ENCODE measurements at places on chromosomes 3 and 15.

GRCh38 chr3:189169728-189170127 lies 2.0 kb upstream of the TPRG1 start:
- no peak for DNase-seq

GRCh38 chr15:24318981-24319380 lies 356.6 kb upstream of the NPAP1 start:
- no peak for DNase-seq

DNA sequence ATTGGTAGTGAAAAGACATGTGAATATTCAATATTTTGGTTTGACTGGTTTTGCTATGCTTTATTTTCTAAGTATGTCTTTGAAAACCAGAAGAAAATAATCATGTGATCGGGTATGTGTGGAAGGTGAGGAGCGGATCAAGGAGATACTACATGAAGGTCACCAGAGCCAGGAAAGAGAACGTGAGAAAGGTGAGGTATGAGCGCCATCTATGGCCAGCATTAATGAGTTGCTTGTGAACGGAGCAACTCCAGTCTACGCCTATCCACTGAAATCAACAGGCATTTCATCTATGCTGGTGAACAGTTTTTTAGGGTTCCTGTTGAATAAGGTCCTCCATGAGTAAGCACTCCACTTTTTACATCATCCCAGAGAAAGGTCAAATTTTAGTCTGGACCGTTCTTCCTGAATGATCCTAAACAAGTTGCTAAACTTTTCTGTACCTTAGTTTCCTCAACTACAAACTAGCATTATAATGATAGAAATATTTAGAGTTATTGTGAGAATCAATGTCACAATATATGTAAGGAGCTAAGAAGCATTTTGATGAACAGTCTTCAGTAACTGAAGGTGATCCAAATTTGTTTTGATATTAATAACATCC lies 1435.2 kb upstream of the CADM2 start:
- DNase-seq, result no peak

GRCh38 chr15:29037997-29038705 lies 152.4 kb downstream of the APBA2 start:
- no peak for DNase-seq

DNA sequence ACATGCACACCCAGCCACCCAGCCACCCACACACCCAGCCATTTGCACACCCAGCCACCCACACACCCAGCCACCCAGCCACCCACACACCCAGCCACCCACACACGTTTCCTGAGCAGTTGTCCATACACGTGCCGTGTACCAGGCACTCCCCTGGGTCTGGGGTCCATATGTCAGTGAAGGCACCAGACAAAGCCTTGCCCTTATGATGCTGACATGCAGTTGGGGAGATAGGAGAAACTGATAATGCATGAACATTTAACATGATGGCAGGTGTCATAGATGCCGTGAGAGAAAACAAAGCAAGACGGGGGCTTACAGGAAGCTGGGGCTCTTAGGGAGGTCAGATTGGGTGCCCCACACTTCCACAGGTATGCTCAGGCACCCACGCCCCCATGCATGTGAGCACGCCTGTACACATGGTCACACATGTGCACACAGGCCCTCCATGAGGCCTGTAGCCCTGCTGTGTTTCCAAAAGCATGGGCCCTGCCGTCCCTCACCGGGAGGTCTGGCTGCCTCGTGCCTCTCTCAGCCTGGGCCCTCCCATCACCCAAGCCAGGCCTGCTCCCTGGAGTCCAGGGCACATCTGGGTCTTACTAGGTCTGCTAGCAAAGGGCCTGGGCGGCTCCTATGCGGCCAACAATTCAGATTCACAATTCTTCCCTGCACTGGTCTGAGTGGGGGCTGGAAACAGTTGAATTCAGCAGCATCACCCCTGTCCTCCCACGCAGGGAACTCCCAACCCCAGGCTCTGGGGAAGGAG lies 3.6 kb upstream of the DNAJB8 start:
- DNase-seq, result no peak

DNA sequence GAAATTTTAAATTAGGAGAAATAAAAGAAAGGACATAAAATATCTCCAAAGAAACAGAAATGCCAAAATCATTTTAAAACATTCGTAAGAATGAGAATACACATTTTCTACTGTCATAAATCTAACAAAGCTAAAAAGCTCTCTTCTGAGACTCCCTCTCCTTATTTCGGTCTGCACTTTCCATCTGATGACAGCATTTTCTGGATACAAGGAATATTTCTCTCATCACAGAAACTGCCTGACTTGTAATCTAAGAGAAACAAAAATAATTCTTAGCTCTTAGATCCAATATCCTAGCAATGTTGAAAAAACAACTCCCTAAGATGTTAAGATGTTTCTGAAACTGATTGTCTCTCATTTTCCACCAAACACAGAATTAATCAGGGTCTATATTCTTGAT lies 93.5 kb downstream of the PEAK1 start:
- no peak for DNase-seq

DNA sequence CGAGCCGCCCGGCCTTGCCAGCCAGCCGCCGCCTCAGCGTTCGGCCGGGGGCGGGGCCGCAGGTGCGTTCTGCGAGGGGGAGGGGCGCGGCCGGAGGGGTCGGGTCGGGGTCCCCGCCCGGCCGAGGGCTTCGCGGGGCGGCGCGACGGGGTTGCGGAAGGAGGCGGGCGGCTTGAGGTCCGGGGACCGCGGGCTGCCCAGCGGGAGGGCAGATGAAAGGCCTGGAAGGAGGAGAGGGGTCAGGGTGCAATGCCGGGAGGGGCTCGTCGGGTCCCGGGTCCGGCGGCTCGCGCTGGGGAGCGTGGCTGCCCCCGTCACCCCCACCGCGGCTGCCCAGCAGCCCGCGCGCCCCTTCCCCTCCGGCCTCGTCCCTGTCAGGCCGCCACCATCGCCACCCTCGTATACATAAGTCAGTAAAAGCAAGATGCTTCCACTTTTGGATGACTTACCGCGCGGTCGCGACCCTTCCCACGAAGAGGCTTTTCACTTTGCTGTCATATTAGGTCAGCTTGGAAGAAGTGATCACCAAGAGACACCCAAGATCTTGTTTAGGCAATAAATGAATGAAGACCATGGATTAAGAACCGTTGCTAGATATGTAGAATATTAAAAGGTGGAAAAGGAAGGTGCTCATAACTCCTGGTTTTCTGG lies 620 bp upstream of the ANP32A start:
- DNase-seq, result no peak

- no peak for DNase-seq
Observed at GRCh38 chr3:171673951-171674350, 136.3 kb downstream of the PLD1 start.

DNA sequence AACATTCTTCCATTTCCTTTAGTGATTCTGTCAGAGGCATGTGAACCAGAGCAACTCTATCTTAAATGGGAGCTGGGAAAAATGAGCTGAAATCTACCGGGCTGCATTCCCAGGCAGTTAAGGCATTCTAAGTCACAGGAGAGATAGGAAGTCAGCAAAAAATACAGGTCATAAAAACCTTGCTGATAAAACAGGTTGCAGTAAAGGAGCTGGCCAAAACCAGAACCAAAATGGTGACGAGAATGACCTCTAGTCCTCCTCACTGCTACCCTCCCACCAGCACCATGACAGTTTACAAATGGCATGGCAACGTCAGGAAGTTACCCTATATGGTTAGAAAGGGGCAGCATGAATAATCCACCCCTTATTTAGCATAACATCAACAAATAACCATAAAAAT lies 66.4 kb downstream of the B3GALNT1 start:
- DNase-seq, result no peak

DNA sequence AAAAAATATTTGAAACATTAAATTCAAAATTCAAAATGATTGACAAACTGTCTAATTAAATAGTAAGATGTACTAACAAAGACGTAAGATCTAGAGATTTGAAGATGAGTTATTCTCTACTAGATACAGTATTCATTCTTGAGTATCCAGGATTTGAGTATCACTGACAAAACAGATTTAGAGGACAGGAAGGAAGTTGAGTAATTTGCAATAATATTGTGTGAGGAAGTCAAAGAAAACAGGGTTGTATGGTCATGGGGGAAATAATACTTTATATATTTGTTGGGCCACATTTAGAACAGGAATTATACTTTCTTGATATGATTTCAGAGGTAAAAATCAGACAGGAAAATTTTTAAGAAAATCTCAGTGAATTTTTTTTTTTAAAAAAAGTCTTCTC lies 393.1 kb upstream of the CDIN1 start:
- no peak for DNase-seq

DNA sequence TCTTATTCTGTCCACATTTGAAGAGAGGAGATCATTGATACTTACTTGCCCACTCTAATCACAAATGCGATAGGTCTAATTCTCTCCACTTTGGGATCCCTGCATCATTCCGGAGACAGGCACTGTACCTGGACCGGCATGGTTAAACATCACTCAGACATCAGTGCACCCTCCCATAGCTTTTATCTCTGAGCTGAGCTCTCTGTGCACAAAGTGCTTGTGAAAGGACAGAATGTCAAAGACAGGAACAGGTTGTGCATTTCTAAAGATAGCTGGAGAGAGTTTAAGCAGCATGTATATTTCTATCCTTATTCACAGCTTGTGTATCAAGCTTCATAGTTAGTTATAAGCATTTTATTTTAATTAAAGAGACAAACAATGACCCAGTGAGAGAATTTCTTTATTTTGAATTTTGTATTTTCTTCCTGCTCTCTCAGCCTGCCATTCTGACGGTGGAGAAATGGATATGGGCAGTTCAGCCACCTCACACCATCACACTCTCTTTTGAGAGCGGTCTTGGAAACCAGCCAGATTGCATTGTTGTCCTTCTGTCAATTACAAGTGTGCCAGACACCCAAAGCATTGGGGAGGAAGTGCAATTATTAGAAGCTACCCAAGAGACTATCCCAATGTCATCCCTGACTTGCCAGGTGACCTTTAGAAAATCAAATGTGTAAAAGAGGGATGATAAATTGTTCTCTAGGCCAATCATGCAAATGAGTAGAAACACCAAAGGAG lies 65.2 kb upstream of the CHL1 start:
- DNase-seq, result no peak

All from stimulated activated CD4-positive, alpha-beta T cell treated with anti-CD3 and anti-CD28 coated beads, TNF-alpha, amount 100 ng/mL, for 24 hours (primary cell).